ENCODE measurements at places on chromosomes 1 and 21.

- no peak for DNase-seq
Observed at GRCh38 chr1:66182551-66183178, 351.3 kb upstream of the SGIP1 start.

- DNase-seq: no peak
Observed at GRCh38 chr1:231566496-231566895, 38.0 kb downstream of the TSNAX start.

GRCh38 chr1:226406401-226406881 lies 1.5 kb downstream of the PARP1 start:
- peak; percentile 77 for DNase-seq

DNA sequence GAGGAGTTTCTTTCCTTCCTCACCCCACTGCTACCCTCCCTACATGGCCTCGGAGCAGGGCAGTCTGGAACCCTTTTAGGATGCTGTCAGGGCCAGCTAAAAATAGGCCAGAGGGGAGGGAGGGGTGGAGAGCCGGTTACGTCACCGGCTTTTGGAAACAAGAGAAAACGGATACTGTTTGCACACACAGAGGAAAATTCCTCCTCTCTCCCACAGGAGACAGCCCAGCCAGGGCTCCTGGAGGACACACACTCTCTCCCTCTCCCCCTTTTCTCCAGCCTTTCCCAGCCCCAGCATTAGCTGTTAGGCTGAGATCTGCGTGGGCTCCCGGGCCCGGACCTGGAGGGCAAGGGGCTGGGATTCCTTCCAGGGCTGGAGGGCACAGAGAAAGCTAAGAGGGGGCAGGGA lies 20.0 kb upstream of the ALDH4A1 start:
- no peak for DNase-seq

DNA sequence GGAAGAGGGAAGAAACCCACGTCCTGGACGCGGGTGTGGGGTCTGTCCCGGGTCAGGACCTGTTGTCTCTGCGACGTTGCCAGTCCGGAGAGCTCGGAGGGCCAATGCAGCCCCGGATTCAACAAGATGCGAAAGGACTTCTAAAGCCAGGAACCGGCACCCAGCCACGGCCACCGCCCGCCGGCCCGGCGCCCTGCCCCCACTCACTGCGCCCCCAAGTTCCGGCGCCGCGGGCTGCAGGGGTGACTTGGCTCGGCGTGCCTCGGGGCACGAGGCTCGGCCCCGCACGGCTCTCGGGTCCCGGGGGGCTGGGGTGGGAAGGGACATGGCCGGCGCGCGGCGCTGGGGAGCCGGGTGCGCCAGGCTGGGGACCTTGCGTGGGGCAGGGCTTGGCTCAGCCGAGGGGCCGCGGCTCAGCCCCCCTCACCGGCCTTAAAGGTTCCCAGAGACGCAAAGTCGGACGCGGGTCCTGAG lies 51.8 kb upstream of the H6PD start:
- DNase-seq: no peak

GRCh38 chr1:25223471-25223870 lies 8.8 kb downstream of the SYF2 start:
- DNase-seq: no peak

DNA sequence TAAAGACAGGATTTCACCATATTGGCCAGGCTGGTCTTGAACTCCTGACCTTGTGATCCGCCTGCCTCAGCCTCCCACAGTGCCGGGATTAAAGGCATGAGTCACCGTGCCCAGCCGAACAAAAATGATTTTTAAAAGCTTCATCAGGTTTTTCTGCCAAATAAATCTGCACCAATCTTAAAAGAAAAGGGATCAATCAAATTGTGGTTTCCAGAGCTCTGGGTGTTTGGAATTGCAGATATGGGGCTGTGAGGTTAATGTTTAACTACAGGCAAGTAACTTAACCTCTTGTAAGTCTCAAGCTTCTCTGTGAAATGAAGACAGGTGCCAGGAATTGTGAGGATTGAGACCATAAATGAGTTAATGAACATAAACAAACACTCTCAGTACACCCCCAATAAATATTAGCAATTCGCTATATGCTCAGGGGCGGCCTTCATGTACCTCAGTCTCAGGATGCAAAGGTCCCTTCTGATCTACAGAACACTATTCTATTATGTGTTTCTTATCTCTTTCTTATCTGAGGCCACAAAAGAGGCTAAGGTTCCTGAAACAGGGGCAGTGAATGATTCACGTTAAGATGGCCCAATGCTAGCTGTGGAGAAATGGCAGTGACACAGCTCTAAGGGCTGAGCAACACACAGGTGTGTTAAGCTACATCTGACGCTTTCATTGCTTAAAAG lies 7.1 kb upstream of the GNPAT start:
- DNase-seq: peak; percentile 83

DNA sequence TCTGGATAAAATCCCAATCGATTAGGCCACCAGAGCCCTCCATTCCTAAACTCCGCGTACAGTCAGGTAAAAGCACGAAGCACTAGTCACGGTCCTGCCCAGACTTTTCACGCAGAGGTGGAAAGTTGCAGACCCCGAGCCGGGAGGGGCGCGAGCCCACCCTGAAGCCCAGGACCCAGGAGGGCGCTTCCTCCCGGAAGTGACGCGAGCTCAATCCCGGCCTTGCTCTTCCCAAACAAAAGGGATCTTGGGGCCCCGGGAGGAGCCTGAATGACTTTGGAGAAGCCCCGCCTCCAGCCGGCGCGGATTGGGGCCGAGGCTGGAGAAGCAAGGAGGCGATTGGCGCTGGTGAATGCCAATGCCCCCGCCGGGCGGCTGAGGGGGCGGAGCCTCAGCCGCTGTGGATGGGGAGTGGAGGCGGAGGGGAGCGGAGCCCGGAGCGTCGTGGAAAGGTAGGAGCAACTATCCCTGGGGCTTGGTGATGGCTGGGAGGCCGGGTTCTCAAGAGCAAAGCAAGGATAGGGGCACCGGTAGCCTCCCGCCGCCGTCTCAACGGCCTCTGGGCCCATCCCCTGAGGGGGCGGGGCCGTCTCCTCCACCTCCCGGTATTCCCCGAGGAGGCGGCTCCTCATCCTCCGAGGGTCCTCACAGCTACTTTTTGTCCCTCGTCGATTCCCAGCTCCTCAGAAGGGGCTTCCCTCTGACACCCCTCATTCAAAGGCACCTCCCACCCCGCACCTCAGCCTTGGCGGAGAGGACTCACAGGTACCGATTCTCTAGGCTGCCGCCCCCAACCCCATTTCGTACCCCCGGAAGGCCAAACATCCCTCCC lies at the start of gene CTTNBP2NL:
Gene CTTNBP2NL, plus strand, starts transcription at position 394 of the 832 bp plus-strand sequence. CDS start 19,952 bp downstream, outside the sequence.
- DNase-seq: peak; percentile 85

DNA sequence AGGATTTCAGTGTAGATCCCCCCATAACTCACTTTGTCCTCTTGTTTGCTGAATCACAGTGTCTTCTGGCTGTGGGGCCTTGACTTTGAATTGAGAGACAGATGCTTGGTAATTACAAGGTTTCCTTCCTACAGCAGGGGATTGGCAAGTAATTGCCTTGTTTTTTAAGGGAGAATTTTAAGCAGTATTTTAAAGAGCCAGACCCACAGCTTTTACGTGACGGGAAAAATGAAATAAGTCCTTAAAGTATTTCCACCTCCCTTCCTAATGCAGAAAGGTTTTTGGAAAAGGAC lies 41.0 kb downstream of the PGBD5 start:
- DNase-seq: no peak

GRCh38 chr1:239387304-239388158 lies 1.2 kb downstream of the CHRM3 start:
- DNase-seq: no peak
